ENCODE measurements at places on chromosomes 1 and 21.

- DNase-seq = peak; percentile 65
Measured at GRCh38 chr1:43172527-43172972, 420 bp downstream of the CFAP57 start.

- peak; percentile 28 for DNase-seq
Measured at GRCh38 chr21:23401278-23401677, 2206.0 kb downstream of the MRPL39 start.

DNA sequence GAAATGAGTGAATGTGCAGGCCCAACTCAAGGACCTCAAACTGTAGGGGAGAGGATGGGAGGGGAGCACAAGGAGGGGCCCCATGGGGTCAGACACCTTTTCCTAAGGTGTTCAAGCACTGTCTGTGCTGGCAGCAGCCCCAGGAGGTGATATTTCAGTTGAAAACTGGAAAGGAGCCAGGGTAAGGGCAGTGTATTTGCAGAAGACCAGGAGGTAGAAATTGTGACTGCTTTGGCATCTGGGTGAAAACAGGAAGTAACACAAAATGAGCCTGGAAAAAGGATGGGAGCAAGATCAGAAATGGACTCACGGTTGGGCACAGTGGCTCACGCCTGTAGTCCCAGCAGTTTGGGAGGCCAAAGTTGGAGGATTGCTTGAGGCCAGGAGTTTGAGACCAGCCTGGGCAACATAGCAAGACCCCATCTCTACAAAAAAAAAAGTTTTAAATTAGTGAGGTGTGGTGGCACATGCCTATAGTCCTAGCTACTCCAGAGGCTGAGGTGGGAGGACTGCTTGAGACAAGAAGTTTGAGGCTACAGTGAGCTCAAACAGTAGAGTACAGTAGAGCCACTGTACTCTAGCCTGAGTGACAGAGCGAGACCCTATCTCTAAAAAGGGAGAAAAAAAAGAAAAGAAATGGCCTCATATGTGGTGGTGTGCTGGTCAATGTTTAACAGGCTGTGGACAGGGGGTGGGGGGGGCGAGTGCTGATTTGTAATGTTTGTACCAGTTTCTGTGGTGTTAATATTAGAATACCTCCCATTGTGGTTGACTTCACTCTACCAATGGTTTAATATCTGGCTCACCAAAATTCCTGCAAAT is 76.2 kb upstream of the ANGPTL1 start:
- peak; percentile 20 for DNase-seq

DNA sequence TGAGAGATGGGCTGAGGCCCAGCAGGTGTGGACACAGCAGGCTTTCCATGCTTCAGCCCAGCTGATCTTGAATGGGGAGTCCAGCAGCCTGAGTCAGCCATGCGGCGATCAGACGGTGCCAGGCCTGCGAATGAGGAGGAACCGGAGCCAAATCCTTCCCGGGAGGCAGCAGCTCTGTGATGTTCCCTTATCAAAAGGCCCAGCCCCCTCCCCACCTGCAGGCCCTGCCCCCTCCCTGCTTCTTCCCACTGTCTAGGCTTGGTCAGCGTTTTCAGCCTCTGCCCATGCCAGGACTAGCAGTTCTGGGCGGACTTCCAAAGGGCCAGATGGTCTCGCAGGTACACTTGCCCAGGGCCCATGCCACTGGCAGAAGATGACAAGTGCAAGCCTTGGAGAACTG is 253.8 kb downstream of the KAZN start:
- DNase-seq = no peak

- no peak for DNase-seq
Measured at GRCh38 chr21:44791993-44792392, 9.6 kb downstream of the UBE2G2 start.

GRCh38 chr1:17606826-17607440 is 67.4 kb downstream of the ARHGEF10L start:
- DNase-seq = peak; percentile 50

DNA sequence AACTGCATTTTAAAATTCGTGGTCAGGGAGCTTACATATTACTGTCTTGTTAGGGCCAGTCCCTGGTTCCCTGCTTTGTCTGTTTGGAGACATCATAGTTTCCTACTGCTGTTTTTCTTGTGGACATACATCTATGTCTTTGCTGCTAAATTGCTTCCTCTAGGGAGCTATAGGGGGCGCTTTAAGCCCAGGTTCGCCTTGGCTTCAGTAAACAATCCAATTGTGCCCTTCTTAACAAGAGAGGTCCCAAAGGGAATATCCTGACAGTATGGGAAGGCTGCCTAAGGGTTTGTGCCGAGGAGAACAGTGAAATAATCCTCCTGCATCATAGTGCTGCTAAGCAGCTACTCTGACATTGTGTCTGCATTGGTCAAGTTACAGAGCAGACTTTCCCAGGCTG is 112.5 kb downstream of the USH2A start:
- peak; percentile 2 for DNase-seq

GRCh38 chr1:212816567-212817278 is 25.0 kb downstream of the TATDN3 start:
- no peak for DNase-seq

GRCh38 chr1:182292193-182292741 is 99.3 kb downstream of the GLUL start:
- DNase-seq = no peak

GRCh38 chr1:204408074-204408507 is 3.5 kb downstream of the PPP1R15B start:
- peak; percentile 49 for DNase-seq

- no peak for DNase-seq
Measured at GRCh38 chr1:30330644-30331043, 392.7 kb downstream of the MATN1 start.

DNA sequence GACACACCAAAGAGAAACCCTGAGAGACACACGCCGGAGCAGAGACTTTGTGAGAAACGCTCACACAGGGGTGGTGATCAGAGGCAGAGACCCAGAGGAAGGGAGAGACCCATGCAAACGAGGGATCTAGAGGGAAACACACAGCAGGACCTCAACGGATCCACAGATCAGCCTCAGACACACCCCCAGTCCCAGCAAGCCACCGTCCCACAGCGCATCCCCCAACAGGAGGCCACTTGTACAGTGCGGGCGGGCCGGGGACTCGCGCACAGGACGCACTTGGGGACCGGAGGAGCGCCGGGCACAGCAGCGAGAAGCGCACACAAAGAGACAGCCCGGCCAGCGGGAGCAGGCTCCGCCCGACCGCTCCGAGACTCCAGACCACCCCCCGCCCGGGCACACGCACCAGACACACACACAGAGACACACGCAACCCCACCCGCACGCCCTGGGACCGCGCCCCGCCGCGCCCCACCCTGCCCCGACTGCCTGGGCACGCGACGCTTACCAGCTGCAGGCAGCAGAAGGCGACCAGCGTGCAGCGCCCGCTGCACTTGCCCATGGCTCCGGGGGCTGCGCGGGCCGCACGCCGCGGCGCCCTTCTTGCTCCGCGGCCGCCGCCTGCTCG is 587 bp downstream of the NKAIN1 start:
- peak; percentile 45 for DNase-seq

GRCh38 chr21:33988237-33989017 is 72.8 kb upstream of the ATP5PO start:
- DNase-seq = no peak

DNA sequence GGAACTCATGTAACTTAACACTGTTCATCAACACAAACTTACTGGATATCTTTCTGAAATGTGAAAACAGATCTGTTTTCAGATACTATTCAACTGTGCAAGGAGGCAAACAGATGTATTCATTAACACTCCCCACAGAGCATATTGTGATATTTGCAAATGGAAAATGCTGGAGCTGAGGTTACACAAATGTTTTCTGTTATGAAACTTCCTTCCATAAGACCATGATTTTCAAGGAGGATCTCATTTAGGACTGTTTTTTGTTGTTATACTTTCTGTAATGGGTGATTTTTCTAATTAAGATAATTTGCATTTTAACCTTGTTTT is 56.1 kb downstream of the GABPA start:
- DNase-seq = no peak

- DNase-seq = no peak
Measured at GRCh38 chr1:75257424-75257823, 123.2 kb downstream of the LHX8 start.

GRCh38 chr21:42296501-42296900 is 18.7 kb downstream of the TFF3 start:
- no peak for DNase-seq

DNA sequence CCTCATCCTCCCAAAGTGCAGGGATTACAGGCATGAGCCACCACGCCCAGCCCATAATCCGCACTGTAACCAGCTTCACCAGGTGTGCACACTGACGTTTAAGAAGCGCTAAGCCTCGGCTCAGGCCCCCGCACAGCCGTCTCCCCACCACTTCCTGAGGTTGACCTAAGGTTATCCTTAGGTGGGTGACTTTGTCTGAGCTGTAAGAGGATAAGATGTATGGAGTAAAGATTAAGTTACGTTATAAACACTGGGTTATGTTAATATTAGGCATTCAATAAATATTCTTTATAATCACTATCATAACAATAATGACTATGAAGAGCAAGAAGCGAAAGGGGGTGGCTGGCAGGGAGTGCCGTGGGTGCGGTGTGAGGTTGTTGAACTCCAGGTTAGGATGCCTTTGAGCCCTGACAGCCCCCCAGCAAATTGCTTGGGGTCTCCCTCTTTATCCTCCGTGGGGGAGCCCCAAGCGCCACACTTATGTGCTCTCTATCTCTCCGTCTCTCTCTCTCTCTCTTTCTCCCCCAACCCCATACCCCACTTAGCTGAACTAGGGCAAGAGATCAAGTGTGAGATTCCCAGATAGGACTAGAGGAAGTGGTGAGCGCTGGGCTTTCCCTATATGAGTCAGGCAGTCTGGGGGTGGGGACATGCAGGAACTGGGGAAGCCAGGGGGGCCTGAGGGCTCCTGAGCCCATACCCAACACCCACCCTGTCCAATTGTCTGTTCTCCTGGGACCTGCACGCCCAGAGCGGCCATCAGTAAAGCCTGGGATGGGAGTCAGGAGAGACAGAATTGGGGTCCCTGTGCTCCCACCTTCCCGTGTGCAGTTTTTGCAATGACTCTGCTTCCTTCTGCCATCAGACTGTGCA is 7.6 kb downstream of the EFHD2 start:
- DNase-seq = peak; percentile 55

DNA sequence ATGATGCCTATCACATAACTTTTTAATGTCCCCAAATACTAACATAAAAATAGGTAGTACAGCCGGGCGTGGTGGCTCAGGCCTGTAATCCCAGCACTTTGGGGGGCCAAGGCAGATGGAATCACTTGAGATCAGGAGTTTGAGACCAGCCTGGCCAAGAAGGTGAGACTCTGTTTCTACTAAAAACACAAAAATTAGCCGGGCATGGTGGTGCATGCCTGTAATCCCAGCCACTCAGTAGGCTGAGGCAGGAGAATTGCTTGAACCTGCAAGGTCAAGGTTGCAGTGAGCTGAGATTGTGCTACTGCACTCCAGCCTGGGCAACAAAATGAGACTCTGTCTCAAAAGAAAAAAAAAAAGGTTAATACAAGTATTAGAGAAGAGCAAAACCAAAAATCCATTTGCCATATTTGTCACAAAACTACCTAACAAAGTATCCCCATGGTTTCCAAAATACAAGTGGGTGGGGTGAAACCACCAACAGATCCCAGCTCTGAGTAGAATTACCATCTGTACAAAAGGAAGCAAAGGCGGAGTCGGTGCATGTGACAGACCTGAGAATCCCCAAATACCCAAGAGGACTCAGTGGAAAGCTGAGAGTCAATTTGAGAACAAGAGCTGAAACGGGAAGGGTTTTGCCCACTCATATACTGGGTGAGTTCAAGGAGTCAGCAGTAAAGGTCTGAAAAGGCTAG is 113.2 kb downstream of the TOMM20 start:
- peak; percentile 47 for DNase-seq

DNA sequence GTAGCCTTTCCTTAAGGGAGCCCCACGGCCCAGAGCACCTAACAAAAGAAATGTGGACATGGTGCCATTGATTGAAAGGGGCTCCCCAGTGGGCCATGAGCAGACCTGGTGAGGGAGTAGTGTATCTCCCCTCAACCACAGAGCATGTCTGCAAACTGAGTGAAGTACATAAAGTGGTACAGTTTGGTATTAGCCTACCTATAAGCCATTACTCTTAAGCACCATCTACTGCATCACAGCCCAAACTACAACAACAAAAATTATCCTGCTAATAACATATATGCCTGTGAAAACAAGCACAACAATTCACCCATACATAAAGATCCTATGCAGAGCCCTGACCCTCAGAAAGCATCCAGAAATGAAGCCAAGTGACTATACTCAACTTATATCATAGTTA is 407.8 kb downstream of the PTPRC start:
- DNase-seq = no peak

DNA sequence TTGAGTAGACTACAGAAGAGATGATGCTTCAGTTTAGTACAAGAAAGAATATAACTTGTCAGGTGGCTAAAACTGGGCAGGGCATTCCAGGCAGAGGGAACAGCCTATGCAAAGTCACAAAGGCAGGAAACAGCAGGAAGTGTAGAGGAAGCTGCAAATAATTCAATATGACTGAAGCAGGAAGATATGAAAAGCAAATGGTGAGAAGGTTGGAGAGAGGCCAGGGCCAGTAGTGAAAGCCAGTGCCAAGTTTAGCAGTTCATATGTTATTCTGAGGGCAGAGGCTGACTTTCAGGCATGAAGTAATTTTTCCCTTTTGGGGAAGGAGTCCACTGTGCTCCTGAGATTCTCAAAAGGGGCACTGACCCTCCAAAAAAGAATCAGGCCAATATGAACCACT is 8.0 kb upstream of the YBX1 start:
- no peak for DNase-seq

- DNase-seq = no peak
Measured at GRCh38 chr1:153682730-153683129, 4.2 kb downstream of the NPR1 start.

DNA sequence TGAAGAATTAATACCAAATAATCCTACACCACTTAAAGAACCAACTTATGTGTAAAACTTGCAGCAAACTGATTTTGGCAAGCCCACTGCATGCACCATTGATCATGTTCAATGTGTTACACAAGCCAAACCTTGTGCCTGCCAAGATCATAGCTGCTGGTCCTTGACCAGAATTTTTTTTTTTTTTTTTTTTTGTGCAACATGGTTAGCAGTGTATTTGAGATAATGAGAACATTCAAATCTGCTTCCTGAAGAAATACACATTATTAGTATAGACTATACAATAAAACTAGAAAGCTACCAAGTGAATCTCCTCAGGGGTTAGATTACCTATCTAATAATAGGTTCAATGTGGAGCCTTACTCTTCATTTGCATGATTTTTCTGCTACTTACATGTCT is 421.0 kb downstream of the MRPL39 start:
- DNase-seq = no peak

DNA sequence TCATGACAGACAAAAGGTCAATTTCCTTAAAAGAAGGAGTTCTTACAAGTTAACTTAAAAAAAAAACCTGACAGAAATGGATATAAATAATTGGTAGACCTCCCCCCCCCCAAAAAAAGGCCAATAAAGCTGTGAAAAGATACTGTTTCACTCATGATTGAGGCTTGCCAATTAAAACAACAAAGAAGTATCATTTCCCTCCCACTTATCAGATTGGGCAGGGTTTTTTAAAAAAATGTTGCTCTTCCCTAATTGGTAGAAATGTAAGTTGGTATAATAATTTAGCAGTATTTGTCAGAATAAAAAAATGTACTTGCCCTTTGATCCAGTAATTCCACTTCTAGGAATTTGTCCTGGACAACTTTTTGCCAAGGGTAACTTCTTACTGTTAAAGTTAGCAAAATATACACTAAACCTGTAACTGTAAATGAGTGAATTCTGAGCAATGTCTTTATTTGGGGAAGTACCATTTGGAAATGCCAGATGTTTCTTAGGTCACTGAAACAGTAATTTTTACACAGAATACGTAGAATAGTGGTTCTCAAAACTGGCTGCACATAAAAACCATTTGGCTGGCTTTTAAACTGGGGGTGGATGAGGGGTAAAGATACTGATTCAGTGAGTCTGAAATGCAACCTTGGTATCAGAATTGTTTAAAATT is 17.5 kb downstream of the RNF2 start:
- DNase-seq = peak; percentile 58

GRCh38 chr1:84164161-84164560 is 20.1 kb downstream of the PRKACB start:
- DNase-seq = no peak
